ENCODE measurements at places on chromosomes 12 and 14.

- no peak for DNase-seq
Measured at GRCh38 chr14:92513966-92514843, 624 bp downstream of the RIN3 start.

DNA sequence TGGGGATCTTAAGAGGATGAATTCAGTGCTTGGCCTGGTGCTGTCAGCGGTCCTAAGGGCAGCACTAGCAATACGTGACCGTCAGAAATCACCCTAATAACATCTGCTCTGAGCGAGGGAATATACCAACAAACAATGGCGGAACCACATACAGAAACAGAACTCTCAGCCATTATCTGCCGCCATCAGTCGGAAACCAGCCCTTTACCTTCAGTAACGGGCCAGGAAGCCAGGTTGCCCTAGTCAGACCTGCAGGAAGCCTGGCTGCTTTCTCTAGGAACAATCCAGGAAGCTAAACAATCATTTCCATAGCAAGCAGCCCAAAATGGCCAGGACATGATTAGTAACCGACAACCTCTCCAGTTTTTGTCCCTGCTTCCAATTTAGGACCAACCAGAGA is 5.6 kb downstream of the CDCA4 start:
- no peak for DNase-seq

GRCh38 chr12:46240436-46240835 is 28.4 kb downstream of the SLC38A1 start:
- DNase-seq, result no peak

DNA sequence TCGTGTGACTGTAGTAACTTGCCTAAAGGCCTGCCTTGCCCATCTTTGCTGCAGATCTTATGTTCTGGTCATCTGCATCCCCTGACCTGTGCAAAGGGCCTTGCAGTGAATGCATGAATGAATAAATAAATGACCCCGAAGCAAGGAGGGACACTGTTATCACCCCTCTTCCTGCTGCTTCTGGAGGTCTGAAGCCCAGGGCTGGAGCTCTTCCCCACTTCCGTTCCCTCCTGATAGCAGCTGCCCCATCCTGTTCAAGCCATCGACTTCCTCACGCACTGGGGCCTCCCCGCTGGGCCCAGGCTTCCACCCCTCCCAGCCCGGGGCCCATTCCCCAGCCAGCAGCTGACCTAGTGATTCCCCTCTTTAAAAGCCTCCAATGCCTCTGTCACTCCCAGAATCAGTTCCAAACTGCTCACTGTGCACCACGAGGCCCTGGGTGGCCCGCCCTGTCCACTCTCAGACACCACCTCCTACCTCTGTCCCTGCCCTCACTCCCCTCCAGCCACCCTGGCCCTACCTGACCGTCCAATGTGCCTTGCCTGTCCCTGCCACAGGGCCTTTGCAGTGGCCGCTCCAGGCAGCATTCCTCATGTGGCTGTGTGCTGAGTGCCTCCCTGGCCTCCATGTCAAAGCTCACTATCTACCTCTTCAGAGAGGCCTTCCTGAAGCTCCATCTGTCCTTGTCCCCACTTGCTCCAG is 78.6 kb downstream of the SCARB1 start:
- DNase-seq, result no peak

DNA sequence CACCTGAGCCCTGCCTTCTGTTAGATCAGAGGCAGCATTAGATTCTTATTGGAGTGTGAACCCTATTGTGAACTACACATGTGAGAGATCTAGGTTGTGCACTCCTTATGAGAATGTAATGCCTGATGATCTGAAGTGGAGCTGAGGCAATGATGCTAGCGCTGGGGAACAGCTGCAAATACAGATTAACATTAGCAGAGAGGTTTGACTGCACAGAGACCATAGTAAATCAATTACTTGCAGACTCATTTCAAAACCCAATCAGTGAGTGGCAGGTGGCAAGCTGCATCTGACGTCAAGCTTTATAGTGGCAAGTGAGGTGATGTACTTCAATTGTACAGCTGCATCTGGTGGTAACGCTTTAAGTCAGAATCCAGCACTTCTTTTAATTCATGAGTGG is 141.6 kb downstream of the GPHN start:
- peak; percentile 32 for DNase-seq

Measured in NCI-H2227 treated with DMSO at 0.1 percent for 48 hours (cell line).